Stimulated activated CD4-positive, alpha-beta T cell treated with anti-CD3 and anti-CD28 coated beads, Interleukin-4, amount 100 ng/mL, for 1 hour (primary cell): ENCODE measurements at places on chromosomes 4 and X.

- DNase-seq: no peak
These were observed 92.3 kb downstream of the BCOR start for GRCh38 chrX:40005292-40006011.

- no peak for DNase-seq
These were observed 10.2 kb upstream of the FAM120C start for GRCh38 chrX:54193085-54193821.

- DNase-seq: no peak
These were observed 9.8 kb downstream of the DGKQ start for GRCh38 chr4:963276-964225.

- DNase-seq: no peak
These were observed 395.7 kb downstream of the RAPGEF2 start for GRCh38 chr4:159498446-159499115.

- no peak for DNase-seq
These were observed 7.1 kb upstream of the TLR2 start for GRCh38 chr4:153676984-153677383.

DNA sequence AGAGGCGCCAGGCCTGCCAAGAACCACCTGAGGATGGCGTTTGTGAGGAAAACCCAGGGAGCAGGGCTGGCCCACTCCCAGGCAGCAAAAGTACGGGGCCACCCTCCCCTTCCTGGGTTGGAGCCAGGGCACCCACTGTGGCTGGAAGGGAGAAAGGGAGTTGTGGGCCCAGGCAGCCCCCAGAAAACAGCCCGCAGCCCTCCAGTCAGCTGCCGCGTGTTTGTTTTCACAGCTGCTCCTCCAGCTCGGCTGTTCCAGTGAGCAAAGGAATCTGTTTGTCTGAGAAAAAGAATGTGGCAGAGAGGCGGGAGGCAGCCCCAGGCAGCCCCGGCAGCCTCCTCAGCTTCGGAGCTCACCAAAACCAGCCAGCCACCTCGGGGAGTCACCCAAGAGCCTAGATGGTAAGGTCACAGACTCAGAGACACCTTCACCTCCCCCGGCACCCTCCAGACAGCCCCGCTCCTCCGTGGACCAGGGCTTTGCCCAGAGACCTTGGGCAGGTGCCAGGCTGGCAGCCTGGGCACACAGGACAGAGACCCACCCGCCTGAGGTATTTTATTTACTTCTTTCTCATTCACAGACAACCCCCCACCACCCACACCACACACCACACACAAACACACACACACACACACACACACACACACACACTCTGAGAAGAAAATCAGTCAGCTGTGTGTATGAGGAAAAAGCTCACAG, 338.1 kb downstream of the BCOR start:
- no peak for DNase-seq

GRCh38 chr4:132395561-132395960, 753.5 kb upstream of the PCDH10 start:
- no peak for DNase-seq

GRCh38 chr4:151854731-151855130, 93.9 kb upstream of the GATB start:
- DNase-seq: no peak

GRCh38 chr4:122150931-122151330, 1.2 kb upstream of the BLTP1 start:
- DNase-seq: no peak
